ENCODE measurements at places on chromosomes 2 and 18.

DNA sequence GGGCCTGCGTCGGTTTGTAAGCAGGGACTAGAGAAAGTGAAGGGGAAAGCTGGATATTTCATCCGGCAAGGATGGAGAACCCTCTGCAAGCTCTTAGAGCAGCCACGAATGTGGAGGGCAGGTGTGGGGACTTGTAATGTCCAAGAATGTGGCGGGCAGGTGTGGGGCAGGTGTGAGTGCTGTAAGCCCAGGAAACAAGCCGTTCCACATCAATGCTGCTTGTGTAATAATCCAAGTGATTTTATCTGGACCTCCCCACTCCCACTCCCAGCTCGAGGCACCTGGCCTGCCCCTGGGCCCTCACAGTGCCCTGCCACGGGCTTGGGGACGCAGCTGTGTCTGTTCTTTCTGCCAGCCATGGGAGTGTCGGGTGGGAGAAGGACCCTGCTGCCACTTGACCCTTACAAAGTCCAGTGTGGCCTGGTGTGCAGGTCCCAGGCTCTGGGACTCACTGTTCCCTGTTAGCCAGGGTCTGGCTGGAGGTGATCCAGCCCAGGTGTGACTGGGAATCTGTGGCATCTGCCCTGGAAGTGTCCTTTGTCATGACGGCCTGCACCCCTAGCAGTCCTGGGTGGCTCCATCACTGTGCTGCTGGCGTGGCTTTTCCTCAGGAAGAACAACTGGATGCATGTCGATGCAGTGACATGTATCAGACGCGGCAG is 42.8 kb downstream of the SOX11 start:
- no peak for DNase-seq

- DNase-seq, result no peak
These were observed 66.6 kb upstream of the HDAC4 start for GRCh38 chr2:239467281-239467955.

DNA sequence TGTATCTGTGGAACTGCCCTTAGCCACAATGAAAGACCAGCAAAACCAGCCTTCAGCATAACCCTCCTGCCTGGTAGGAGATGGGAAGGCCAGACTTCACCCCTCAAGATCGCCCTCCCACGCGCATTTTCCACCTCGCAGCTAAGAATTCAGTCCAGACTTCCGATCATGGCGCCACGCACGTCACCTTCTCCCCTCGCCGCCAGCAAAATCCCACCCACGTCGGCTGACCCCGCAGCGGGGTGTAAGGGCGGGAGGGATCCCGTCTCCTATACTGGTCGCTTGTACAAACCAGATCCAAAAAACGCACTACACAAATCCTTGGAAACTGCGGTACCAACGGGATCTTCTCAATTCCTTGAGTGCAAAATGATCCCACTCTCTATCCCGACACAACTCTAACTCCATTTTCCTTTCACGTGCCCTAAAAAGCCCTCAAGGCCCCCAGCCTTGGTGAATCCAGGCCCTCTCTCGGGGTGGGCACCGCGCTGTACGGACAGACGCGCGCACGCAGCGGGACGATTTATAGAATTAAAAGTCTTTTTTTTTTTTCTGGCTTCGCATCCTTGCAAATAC is 1.0 kb upstream of the BMPR2 start:
- DNase-seq, result peak; percentile 56

DNA sequence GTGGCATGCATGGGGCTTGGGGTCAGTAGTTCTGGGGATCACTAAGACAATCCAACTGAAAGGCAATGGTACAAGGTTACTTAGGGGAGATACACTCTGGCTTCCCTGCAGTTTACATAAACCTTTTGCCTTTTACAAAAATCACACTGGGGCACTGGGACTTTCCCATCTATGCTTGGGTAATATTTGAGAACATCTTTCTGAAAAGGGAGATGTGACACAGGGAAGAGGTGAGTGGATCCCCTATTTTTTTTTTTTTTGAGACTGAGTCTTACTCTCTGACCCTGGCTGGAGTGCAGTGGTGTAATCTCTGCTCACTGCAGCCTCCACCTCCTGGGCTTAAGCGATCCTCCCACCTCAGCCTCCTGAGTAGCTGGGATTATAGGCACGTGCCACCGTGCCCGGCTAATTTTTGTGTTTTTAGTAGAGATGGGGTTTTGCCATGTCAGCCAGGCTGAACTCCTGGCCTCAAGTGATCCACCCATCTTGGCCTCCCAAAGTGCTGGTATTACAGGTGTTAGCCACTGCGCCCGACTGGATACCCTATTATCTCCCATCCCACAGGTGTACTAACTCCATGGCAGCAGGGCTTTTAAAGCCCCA is 82.8 kb upstream of the DNMT3A start:
- no peak for DNase-seq

GRCh38 chr2:233247744-233248143 is 3.7 kb upstream of the ATG16L1 start:
- DNase-seq, result peak; percentile 52

DNA sequence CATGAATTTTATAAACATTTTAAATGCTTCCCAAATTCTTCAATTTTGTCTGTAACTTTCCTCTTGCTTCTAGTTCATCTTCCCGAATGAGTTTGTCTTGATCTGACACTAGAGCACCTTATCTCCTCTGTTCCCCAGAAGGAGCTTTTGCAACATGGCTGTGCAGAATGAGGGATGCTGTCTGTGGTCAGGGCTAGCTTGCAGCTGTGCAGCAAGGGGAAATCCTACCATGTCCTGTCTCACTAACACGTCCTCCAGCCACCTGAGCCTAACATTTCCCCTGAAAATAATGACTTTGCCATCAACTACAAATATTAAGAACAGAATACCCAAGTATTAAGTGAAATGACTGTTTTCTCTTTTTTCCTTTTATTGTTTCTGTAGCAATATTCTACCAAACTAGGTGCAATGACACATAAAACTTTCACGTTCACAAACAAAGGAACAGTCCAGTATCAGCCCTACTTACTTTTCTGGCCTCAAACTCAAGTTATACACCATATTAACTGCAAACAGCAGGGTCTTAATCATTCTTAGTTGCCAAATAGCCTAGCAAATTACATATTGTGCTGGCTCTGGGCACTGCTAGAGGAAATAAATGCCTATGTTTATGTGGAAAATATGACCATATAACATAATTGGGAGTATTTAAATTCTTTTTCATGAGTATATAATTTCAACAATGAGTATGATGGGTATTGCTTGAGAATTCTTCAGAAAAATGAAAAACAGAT is 423.3 kb downstream of the CMPK2 start:
- DNase-seq, result no peak

GRCh38 chr18:35157181-35157580 is 83.7 kb upstream of the ZNF397 start:
- DNase-seq, result no peak

DNA sequence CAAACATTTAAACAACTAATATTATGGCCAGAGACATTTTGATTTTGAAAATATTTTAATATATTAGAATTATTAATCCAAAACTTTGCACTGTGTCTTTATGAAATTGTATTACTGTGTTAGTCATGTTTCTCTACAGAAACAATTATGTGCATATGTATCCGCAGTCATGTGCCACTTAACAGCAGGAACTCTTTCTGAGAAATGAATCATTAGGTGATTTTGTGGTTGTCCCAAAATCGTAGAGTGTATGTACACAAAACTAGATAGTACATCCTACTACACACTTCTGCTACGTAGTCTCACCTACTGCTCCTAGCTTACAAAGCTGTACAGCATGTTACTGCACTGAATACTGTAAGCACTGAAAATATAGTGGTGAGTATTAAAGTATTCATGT is 479.2 kb upstream of the DSEL start:
- DNase-seq, result no peak

- DNase-seq, result peak; percentile 77
These were observed 27.0 kb downstream of the TMEM200C start for GRCh38 chr18:5868218-5868854.

DNA sequence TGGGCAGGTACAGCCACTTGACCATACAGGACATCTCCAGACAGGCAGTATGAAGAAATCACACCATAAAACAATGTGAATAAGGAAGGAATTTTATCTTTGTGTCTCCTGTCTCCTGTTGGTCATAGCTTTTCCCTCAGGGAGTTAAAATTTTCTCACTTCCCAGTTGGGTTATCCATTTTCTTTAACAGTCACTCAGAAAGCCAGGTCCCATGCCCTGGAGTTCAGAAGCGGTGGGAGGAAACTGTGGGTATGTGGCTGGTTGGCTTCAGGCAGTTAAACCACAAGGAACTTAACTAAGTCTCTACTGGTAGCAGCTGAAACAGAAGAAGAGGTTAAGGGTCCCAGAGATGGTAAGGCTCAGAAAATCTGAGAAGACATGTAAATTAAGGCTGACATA is 6.5 kb upstream of the SMAD2 start:
- DNase-seq, result no peak

- no peak for DNase-seq
These were observed 292.5 kb upstream of the CNTNAP5 start for GRCh38 chr2:123732563-123732962.

DNA sequence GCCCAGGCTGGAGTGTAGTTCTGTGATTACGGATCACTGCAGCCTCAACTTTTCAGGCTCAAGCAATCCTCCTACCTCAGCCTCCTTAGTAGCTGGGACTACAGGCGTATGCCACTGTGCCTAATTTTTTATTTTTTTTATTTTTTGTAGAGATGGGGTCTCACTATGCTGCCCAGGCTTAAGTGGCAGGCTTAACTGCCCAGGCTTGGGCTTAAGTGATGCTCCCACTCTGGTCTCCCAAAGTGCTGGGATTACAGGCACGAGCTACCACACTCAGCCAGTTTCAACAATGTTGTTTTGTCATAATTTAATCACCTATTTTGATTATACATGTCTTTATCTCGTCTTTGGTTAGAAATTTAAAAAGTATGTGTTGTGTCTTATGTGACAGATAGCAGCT is 18.2 kb downstream of the UGGT1 start:
- DNase-seq, result no peak

DNA sequence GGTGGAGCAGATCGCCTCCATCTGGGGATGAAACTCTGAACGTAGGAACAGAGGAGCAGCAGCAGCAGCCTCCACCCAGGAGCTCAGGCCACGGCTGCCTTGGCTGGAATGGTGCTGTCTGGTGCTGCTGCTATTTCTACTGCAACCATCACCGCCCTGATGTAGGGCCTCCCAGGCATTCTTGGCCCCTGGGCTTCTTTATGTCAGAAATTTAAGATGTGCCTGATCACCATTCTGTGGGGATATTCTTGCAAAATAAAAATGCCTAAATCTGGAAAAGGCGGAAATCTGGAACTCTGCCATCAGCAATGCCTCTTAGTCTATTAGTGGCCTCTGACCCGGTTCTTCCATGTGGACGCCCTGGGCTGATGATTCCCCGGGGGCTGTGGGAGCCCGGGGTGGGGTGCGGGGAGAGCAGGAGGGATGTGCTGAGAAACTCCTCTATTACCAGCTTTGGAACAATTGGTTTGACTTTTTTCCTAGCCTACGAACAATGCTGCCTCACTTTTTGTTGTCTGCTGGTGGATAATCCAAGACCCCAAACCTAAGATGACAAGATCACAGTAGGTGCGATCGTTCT is 47.2 kb downstream of the FAM124B start:
- no peak for DNase-seq

DNA sequence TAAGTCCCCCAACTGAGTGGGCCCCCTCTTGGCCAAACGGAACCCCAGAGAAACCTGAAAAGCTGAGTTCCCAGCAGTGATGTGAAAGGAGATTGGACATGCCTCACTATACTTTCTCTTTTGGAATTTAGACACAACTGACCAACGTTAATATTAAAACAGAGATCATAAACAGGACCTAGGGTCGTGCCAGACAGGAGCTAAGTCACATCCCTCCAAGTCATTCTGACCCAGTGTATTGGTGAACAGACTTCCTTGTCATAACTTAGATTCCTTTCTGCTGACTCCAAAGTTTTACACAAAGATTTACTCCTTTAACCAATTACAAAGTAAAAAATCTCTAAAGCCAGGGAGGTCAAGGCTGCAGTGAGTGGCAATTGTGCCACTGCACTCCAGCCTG is 46.9 kb downstream of the UXS1 start:
- no peak for DNase-seq

DNA sequence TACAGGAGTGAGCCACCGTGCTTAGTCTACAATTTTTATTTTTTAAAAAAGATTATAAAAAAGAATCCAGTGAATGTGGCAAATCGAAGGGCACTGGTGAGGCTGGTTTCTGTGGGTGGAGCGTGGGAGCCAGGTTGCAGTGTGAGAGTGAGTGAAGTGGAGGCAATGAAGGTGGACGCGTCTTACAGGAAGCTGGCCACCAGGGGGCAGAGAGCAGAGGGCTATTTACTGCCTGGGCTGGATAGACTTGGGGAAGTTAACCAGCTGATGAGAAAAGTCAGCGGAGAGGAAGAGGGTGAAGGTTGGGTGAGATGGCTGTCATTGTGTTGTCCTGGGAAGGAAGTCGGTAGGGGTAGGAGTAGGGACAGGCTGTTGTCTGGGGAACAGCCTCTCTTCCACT is 6.8 kb downstream of the SCTR start:
- DNase-seq, result peak; percentile 71

GRCh38 chr2:239751679-239752355 is 273.3 kb downstream of the NDUFA10 start:
- no peak for DNase-seq

Data from Caco-2 (cell line).